Spinal cord (tissue), 10 donors: ENCODE measurements at places on chromosomes 13 and 19. TPM values are rescaled to one million over a fixed set of nuclear protein-coding genes. Genes with fewer than 3 reads are reported as not detected.

SLC10A2 gene
- total RNA-seq, result not detected

ADGRE2 gene
- 0.33 TPM for total RNA-seq

VSTM1 gene
- total RNA-seq, result 0.28 TPM

SPRY2 gene
- total RNA-seq, result 32.8 TPM

ZFP28 gene
- 22.5 TPM for total RNA-seq

AKAP8 gene
- total RNA-seq, result 19.6 TPM

FOXA3 gene
- total RNA-seq, result not detected

ZSCAN4 gene
- not detected for total RNA-seq

COL5A3 gene
- total RNA-seq, result 11.6 TPM

SHANK1 gene
- 8.4 TPM for total RNA-seq

KIR3DL1 gene
- total RNA-seq, result not detected

DKKL1 gene
- 0.69 TPM for total RNA-seq

ATP8A2 gene
- 14.9 TPM for total RNA-seq

C19orf38 gene
- 2.4 TPM for total RNA-seq

SLC25A41 gene
- 0.99 TPM for total RNA-seq

CALR3 gene
- total RNA-seq, result 0.39 TPM

C5AR2 gene
- 0.99 TPM for total RNA-seq

MYBPC2 gene
- 3.5 TPM for total RNA-seq

ZNF546 gene
- 18.0 TPM for total RNA-seq

AMER2 gene
- 21.0 TPM for total RNA-seq

TEX26 gene
- 2.1 TPM for total RNA-seq

EFNB2 gene
- total RNA-seq, result 37.9 TPM

PSG5 gene
- total RNA-seq, result not detected

FXYD3 gene
- total RNA-seq, result 2.6 TPM

RXFP2 gene
- total RNA-seq, result not detected

KLK3 gene
- not detected for total RNA-seq

LENG1 gene
- total RNA-seq, result 3.7 TPM

CYP4F12 gene
- total RNA-seq, result 6.8 TPM

TDRD12 gene
- 0.40 TPM for total RNA-seq

ZNF829 gene
- total RNA-seq, result 7.5 TPM

ZNF600 gene
- total RNA-seq, result 5.7 TPM

NMRK2 gene
- 0.28 TPM for total RNA-seq

NLRP12 gene
- 0.11 TPM for total RNA-seq

CKAP2 gene
- 29.8 TPM for total RNA-seq

SUGP2 gene
- total RNA-seq, result 83.2 TPM

ZNF208 gene
- 33.0 TPM for total RNA-seq

ABHD17A gene
- total RNA-seq, result 53.5 TPM

RNF113B gene
- total RNA-seq, result not detected

TEX101 gene
- total RNA-seq, result not detected
